ENCODE measurements at places on chromosomes 3 and 15. TPM values are rescaled to one million over a fixed set of nuclear protein-coding genes. Genes with fewer than 3 reads are reported as not detected.

The NPAP1 gene
- not detected for total RNA-seq

The KLHL40 gene
- total RNA-seq, result not detected

The THPO gene
- not detected for total RNA-seq

The PLIN1 gene
- 1.0 TPM for total RNA-seq

- DNase-seq, result no peak
Observed at GRCh38 chr3:52233108-52233591, 5.8 kb downstream of the TWF2 start.

- no peak for DNase-seq
Observed at GRCh38 chr15:25866251-25866650, 3.1 kb upstream of the ATP10A start.

DNA sequence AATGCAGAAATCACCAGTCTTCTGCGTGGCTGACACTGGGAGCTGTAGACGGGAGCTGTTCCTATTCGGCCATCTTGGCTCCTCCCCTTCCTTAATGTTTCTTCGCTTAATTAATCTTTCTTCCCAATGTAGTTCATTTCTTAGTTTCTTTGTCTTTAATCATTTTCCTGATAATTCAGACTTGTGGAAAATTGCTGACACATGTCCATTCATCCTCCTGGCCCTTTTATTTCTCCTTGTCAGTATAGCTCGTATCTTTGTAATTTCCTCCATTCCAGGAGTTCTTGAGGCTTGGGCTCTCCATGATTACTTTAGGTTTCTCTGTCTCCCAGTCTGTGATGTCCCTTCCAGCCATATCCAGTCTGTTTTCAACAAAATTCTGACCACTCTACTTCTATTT, 98.7 kb downstream of the UBE2E2 start:
- no peak for DNase-seq
